ENCODE measurements at places on chromosomes 12 and 14.

DNA sequence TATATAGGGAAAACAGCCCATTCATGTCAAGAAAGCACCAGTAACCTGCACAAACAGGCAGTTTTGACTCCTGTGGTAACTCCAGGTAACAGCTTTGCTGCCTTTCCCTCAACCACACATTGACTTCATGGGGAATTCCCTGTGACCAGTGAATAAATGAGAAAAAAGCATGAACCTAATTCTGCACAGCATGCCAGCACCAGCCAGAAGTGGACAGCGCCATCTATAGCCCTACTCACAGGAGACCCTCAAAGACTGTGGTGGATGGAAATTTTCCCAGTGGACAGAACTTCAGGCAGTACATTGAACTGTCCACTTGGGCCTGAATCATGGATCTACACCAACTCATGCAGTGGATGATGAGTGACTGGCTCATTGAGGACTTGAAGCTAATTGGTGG lies 152.1 kb downstream of the SLC8A3 start:
- DNase-seq = no peak

DNA sequence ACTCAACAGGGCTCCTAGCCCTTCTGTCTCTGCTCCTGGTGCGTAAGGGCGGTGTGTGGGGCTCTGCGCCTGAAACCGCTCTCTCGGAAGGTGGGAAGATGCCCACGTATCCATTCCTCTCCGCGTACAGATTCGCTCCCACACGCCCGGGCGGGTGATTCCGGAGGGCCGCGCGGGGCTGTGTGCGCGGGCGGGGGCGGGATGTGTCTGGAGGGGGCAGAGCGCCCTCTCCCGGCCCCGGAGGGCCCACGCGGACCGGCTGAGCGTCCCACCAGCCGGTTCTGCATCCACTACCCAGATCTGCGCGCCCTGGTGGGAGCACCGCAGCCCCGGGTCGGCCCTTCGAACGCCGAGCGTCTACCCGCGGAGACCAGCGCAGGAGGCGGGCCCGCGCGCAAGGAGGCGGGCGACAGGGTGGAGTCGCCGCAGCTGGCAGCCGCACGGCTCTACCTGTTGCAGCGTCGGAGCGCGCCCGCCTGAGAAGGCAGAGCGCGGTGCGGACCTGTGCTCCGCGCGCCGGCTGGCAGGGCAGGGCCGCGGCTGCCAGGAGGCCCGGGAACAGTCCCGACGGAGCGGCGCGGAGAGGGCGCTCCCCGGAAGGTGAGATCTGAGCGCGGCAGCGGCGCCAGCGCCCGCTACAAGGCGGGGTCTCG lies 1.4 kb upstream of the KCNK13 start:
- DNase-seq = peak; percentile 83

- peak; percentile 85 for DNase-seq
These were observed 1.6 kb downstream of the TMEM121 start for GRCh38 chr14:105527826-105528585.

- peak; percentile 84 for DNase-seq
These were observed at the start of gene C12orf42 for GRCh38 chr12:103495469-103496456. Gene C12orf42 (minus strand): TSS chr12:103495968. CDS start chr12:103478426, 17,542 bp downstream.

DNA sequence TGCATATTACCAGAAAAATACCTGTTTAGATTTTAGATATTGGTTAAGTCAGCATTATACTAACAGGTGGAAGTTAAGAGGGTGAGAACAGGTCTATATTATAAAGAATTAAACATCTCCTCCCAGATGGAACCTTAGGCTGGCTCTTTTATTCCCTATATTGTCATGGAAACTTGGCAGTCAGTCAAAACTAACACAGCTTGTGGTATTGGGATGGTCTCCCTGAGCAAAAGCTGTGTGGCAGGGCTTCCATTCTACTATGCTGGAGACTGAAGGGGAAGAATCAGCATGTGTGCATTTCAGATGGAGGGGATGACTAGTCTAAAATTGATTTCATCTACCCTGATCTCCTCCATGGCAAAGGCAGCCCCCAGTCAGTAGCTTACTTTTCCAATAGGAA lies 66.7 kb downstream of the SMOC1 start:
- no peak for DNase-seq

DNA sequence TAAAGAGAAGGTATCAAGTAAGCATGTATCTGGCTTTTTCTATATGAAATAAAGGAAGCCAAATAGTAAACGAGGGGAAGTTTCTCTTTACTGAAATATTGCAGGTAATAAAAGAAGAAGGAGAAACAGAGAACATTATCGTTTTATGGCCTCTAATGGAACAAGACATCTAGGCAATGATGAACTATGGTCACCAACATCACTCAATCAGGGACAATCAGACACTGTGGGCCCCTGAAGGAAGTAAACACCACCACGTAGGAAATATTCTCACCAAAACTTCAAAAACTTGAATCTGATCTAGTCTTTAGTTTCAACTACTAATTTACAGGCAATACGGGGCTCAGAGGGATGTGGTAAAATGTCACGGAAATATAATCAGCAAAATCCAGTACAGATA lies 15.9 kb downstream of the HEBP1 start:
- DNase-seq = no peak

DNA sequence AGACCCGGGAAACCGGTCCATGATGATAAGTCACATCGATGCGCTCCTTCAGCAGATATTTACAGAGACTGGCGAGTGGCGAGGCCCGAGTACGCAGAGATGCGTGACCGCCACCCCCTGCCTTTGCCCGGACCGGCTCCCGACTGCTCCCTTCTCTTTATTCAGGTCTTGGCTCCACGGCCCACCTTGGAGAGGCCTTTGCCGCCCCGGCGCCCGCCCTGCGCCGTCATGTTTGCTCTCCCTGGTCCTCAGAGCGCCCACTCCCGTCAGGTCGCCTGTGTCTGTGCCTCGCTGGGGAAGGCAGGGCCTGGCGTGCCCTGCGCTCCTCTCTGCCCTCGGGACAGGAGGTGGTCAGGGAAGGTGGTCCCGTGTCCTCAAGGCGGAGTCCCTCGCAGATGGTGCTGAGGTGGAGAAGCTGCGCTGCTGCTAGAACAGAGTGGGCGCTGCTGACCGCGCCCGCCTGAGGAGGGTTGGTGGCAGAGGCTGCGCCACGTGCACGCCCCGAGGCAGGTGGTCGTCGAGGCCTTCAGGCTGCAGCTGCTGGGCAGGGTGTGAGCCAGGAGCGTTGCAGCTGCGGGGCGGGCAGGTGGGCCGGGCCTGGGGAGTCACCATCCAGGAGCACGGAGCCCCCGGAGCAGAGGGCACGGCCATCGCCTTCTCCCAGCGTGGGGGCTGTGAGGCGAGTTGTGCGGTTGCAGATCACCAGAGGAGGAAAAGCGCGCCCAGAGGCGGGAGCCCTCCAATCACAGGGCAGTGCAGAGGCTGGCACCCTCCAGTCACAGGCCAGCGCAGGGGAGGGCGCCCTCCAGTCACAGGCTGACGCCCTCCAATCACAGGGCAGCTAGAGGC lies 27.2 kb downstream of the DDX51 start:
- DNase-seq = no peak

GRCh38 chr14:50670196-50670865 lies 2.2 kb upstream of the SAV1 start:
- DNase-seq = no peak

DNA sequence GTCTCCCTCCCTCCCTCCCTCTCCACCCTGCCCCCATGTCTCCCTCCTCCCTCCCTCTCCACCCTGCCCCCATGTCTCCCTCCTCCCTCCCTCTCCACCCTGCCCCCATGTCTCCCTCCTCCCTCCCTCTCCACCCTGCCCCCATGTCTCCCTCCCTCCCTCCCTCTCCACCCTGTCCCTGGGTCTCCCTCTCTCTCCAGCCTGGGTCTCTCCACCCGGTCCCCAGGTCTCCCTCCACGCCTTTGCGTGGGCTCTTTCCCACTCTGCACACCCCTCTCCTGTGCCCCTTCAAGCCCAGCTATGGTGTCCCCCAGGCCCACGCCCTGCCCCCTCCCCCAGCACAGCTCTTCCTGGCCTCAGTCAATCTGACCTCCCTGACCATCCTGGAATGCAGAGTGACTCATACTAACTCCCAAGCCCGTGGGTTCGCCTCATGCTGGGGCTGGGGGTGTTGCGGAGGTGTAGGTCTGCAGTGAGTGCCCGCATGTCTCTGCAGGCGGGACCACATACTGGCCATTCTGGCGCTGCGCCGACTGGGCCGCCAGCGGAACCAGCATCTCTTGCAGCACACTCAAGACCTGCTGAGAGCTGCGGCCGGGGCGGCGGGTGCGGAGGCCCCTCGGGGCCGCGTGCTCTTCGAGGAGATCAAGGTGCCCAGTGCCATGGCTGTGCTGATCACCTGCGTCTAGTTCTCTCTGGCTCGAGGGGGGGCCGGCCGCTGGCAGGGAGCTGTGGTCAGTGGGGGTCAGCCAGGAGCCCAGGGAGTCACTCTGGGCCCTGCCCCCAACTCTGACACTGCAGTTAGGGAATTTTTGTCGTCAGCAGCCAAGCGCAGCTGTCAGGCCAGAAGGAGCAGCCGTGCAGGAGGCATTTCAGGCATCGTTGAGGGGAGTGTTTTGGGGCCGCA lies 13.5 kb upstream of the TNFAIP2 start:
- no peak for DNase-seq

- peak; percentile 96 for DNase-seq
These were observed 2.0 kb downstream of the KHNYN start for GRCh38 chr14:24431569-24432258.

GRCh38 chr14:63344336-63344735 lies 25.6 kb upstream of the GPHB5 start:
- DNase-seq = no peak

DNA sequence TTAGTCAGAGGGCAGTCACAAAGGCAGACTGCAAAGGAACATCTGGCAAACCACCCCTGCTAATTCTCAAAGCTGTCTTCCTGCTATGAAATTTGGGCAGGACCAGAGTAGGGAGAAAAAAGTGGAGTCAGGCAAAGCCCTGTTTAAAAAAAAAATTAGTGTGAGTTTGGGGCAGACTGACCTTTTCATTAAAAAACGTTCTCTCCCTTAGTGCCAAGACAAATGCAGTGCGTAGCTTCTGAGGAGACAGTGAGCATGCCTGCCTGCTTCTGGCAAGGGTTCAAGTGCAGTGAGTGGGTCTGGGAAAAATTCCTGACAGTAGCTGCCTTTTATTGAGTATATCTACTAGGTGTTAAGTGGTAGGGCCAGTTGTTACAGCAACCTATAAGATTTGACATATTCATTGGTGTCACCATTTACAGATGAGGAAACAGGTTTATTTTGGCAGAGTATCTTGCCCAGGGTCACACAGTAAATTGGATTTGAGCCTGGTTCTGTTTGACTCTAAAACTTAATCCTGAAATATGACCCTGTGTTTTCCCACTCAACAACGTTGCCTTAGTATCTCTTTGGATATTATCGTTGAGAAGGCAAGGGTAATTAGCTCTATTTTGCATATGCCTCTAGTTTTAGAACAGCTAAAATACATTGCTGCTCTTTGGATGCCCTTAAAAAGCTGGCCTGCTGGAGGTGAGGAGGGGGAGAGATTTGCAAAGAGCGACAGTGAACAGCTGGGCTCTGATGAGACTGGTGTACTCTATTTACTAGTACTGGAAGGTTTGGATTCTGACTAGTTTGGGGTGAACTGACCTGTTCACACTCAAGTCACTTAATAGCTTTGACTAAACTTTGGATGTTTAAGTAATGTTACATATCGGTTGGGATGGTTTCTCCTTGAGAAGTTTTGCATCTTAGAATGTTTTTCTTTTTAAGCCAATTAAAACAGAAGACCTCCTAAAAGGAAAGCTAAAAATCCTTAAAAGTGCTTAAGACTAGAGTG lies 72.8 kb downstream of the PAPOLA start:
- no peak for DNase-seq

GRCh38 chr14:36579001-36579555 lies 3.3 kb downstream of the NKX2-8 start:
- no peak for DNase-seq

GRCh38 chr12:88951860-88952561 lies 371.7 kb upstream of the KITLG start:
- DNase-seq = no peak

- no peak for DNase-seq
These were observed at the start of gene TSPAN8 for GRCh38 chr12:71157601-71158233. Gene TSPAN8 (minus strand): TSS chr12:71157999. CDS start chr12:71157678, 321 bp downstream.

Measured in BE2C (cell line).